Activated naive CD8-positive, alpha-beta T cell treated with anti-CD3 and anti-CD28 coated beads for 36 hours (primary cell): ENCODE measurements at places on chromosomes 5 and 9. TPM values are rescaled to one million over a fixed set of nuclear protein-coding genes. Genes with fewer than 3 reads are reported as not detected.

DNA sequence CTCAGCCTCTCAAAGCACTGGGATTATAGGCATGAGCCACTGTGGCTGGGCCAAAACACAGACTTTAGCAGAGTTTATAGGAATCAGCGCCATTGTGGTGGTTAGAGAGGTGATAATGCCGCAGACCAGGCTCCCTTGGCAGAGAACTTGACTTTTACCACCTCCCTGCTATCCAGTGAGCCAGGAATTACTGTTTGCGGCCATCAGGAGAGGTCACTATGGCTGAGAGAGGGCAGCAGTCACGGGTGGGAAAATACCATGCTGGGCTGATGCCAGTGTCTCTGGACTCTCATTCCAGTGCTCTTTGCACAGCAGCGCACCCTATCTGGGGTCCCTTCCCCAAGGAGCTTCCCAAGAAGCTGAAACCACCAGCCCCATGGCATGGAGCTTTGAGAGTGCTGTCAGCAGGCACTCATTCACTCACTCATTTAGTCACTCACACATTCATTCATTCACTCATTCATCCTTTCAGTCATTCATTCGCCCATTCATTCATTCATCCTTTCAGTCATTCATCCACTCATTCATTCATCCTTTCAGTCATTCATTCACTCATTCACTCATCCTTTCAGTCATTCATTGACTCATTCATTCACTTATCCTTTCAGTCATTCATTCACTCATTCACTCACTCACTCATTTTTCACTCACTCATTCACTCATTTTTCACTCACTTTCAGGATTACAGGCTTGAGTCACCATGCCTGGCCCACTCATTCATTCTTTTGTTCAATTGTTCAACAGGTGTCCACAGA is 27.3 kb upstream of the RNU6ATAC start:
- no peak for DNase-seq

- DNase-seq = no peak
Measured at GRCh38 chr9:7115606-7116005, 357.8 kb downstream of the KDM4C start.

- DNase-seq = no peak
Measured at GRCh38 chr5:149654231-149654630, 72.9 kb downstream of the ARHGEF37 start.

GRCh38 chr5:174094857-174095606 is 49.5 kb downstream of the NSG2 start:
- DNase-seq = no peak

DNA sequence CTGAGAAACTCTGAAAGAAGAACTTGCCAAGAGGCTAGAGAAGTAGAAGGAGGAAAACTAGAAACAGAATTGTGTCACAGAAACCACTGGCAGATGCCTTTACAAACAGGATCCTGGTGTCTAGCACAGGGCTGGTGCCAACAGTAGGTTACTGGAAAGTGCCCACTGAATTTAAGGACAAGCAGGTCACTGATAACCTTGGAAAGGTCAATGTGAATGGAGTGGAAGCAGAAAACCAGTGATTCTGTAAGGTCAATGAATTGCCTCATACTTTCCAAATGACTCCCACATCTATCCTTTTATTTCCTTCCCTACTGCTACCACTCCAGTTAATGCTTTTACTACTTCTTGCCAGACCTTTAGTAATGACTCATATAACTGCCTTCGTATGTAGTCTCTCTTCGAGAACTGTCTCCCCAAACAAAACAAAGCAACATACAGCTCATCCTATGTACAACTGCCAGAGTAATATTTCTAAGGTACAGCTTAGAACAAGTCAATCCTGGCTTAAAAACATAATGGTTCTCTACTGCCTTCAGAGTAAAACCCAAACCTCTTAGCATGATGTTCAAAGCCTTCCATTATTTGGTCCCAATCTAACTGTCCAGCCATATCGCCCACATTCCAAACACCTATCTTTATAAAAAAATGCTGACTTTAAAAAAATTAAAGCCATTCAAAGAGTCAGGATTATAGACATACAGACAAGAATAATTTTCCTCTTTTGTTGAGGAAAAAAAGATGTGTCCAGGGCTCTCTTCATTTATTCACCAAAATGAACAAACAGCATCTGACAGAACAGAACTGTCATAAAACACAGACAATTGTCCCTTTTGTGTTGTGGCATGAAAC is 52.5 kb downstream of the NR3C1 start:
- DNase-seq = no peak

DNA sequence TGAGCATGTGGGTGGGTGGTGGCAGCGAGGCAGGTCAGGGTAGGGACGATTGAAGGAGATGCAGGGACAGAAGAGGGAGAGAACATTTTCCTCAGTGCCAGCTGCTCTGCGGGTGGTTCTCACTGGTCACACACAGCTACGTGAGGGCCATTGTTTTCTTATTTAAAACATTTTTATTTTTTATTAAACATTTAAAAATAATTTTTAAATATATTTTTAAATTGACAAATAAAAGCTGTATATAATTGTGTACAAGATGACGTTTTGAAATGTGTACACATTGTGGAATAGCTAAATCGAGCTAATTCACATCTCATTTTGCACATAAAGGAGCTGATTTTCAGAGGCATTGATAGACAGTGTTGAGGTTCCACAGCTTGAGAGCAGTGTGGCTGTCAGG is 14.0 kb downstream of the FAM240B start:
- DNase-seq = no peak

- no peak for DNase-seq
Measured at GRCh38 chr5:159488516-159488915, 158.2 kb upstream of the IL12B start.

- peak; percentile 3 for DNase-seq
Measured at GRCh38 chr5:108003178-108003577, 332.4 kb upstream of the EFNA5 start.

SPOCK1 gene
- total RNA-seq = 0.12 TPM

CATSPER3 gene
- total RNA-seq = 0.46 TPM

CTSL gene
- 1.5 TPM for total RNA-seq
